ENCODE measurements at places on chromosomes 1 and 21.

GRCh38 chr1:225846331-225847310 is 35.6 kb downstream of the TMEM63A start:
- no peak for DNase-seq

GRCh38 chr1:119462964-119463363 is 44.0 kb upstream of the HSD3B1 start:
- no peak for DNase-seq

- DNase-seq = peak; percentile 64
Observed at GRCh38 chr1:66624412-66625060, 90.6 kb downstream of the SGIP1 start.

GRCh38 chr1:200409203-200409760 is 554 bp downstream of the ZNF281 start:
- no peak for DNase-seq

DNA sequence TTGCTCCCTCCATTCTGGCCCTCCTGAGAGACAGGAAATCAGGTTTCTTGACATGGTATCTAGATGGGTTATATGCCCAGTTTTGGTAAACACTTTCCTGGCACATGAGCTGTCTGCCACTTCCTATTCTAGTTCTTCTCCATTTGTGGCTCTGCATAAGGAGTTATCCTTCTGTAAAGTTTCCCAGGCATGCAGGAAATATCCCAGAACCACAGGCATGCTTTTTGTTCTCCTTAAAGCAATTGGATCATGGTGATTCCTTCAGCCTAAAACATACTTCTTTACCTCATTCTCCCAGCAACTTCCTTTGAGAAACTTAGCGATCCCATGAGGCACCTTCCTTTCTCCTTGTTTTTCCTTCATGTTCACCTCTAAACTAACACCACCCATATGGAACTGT is 199.8 kb downstream of the CRB1 start:
- DNase-seq = peak; percentile 41

DNA sequence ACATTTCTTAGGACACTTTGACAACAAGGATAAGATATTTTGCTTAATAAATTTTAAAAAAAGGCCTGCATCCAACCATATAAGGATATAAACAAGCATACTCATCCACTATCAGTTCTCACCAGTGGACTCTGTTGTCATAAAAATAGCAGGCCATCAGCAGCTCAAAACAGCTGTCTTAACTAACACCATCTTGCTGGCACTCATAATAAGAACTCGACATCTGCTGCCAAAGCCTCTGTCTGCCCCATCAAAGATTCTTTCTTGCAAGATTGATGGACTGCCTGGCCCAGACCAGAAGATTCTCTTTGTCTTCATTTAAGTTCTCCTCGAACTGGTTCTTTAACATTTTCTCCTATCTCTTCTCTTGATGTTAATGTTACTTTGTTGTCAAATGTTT is 10.1 kb downstream of the JMJD4 start:
- DNase-seq = no peak

GRCh38 chr1:186325239-186325638 is 49.8 kb downstream of the TPR start:
- peak; percentile 3 for DNase-seq

- DNase-seq = no peak
Observed at GRCh38 chr1:155017946-155018316, 15.3 kb downstream of the ZBTB7B start.

DNA sequence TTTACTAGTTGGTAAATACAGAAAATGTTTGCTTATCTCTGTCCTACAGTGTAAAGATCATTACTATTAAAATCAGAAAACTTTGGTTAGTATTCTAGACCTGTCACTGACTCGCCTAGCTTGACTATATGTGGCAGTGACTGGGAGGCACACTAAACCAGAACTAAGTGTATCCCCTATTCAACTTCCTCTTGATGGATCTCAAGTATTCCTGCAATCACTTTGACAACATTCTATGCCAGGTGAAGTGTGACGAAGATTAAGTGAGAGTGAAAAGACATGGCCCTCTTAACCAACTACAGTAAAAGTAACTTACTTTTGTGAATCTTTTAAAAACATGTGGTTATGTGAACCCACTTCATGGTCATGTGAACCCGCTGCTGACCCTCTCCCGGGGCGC is 223.0 kb upstream of the ADAMTS5 start:
- no peak for DNase-seq

GRCh38 chr1:160189649-160190625 is at the start of gene CASQ1:
Gene CASQ1, plus strand, starts transcription at chr1:160190575. Its CDS starts 177 bp downstream, at chr1:160190752.
- no peak for DNase-seq

DNA sequence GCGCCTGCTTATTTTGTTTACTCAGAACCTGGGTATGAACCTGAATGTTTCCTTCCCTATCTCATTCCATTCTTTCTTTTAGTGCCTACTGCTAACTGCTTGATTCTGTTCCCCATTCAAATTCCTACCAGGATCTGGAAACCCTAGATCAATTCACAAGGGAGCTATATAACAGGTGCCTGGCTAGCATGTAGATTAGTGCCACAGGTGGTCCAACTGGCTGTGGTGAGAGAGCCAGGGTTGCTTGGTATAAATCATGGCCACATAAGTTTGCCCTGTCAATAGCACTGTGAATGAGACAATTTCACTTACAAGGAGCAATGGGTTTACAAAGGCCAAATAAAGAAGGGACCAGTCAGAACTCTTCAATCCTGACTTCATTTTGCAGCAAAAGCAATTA is 6.6 kb upstream of the PRPF38B start:
- DNase-seq = no peak

- no peak for DNase-seq
Observed at GRCh38 chr1:3186526-3186921, 117.5 kb downstream of the PRDM16 start.

DNA sequence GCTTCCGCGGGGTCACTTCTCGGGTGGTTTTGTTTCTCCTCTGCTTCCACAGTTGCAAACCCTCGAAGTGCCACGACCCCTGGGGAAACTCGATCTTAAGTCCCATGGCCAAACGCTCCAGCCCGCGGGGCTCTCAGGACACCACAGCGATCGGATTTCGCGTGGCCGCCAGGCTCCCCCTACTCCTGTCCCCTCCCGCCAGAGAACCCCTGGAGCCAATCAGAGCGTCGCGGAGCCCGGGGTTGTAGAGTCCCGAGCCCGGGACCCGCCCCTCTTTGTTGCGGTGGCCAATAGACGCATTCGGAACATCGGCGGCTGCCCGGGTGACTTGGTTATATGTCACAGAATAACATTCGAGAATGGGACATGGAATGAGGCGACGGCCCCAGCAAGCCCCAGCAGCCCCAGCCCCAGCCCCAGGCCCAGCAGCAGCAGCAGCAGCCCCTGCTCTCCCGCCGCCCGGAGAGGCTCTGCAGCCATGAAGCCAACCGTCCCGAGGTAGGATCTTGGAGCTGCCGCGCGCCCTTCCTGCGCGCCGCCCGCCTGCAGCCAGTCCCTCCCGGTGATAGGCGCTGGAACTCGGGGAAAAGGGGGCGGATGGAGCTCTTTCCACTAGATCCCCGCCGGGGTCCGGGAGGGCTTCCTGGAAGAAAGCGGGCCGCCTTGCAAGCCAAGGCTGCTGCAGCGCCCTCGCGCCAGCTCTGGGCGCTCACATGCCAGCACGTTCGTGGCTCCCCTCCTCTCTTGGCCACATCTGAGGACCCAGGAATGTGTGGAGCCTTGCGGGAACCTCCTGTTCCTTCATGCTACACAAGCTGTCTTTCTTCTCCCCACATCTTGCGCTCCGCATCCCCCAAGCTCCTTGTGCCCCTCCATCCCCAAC is at the start of gene VASH2:
TSS of gene VASH2 (plus strand) at position 299 of the 883 bp plus-strand sequence. CDS start 1,002 bp downstream, outside the sequence.
- peak; percentile 19 for DNase-seq

GRCh38 chr1:19676438-19676922 is 11.8 kb downstream of the HTR6 start:
- peak; percentile 32 for DNase-seq

- peak; percentile 86 for DNase-seq
Observed at GRCh38 chr1:119160866-119161265, 20.4 kb upstream of the WARS2 start.

DNA sequence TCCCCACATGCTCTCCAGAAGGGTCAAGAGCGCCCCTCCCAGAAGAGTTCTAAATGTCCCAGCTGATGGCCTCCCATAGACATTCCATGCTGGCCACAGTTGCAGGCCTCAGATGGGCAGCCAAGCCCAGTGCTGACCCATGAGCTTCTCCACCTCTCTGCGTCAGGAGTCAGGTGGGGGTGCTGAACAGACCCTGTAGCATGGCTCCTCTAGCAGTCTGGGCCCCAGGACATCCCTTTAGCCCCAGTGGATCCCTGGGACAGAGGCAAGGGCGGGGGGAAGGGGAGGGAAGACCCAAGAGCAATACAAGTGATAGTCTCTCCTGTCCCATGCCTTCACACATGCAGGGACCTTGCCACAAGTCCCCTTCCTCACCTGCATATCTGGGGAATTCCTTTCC is 56.7 kb downstream of the LRRN2 start:
- DNase-seq = no peak

- no peak for DNase-seq
Observed at GRCh38 chr1:50697440-50698421, 262.3 kb downstream of the FAF1 start.

DNA sequence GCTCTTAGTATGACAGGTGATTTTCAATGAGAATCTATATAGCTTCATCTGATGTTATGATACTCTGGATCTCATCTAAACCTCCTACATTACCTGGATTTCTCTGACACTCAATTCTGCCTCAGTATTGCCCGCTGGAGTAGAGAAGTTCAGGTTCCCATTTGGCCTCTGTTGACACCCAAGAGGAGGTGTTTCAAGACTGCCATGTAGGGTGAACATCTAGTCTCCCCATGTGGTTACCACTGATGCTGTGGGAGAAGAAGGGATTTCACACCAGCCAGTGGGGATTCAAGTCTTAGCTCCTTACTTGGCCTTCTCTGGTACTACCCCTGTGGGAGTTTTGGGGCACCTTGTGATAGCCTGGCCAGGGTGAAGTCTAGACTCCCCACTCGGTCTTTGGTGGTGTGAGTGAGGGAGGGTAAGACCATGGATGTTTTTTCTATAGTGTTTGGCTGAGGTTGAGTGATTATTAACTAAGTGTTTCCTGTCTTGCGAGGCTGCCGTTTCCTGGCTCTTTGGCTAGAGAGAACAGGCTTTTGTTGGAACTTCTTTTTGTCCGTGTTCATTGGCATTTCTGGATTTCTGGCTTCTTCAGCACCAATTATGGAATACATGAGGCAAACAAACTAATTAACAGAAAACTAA is 90.7 kb downstream of the RHOU start:
- DNase-seq = no peak

DNA sequence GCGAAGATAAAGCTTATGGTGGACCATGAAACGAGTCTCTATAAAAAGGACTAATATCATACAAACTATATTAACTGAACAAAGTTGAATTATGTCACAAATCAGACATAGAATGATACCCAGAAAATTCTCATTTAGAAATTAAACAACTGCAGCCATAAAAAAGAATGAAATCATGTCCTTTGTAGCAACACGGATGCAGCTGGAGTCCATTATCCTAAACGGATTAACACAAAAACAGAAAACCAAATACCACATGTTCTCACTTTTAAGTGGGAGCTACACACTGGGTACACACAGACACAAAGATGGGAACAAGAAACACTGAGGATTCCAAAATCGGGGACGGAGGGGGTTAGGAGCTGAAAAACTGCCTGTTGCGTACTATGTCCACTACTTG is 11.5 kb downstream of the COP1 start:
- DNase-seq = no peak

DNA sequence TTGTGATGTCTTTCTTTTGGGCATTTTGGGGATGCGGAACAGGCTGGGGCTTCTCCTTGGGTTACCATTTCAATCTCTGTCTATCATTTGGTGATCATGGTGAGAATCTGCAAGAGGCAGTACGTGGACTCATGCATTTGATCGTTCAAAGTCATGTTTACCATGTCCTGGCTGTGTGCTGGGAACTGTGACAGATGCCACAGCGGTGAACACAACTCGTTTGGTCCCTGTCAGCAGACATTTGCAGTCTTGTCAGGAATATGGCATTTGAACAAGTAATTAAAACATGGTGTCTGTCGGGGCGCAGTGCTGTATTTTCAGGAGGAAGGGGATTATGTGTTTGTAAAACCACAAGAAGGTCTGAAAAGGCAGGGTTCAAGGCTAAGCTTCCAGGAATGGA is 103.3 kb upstream of the IGSF21 start:
- no peak for DNase-seq

- no peak for DNase-seq
Observed at GRCh38 chr1:101431956-101432510, 195.2 kb downstream of the S1PR1 start.

DNA sequence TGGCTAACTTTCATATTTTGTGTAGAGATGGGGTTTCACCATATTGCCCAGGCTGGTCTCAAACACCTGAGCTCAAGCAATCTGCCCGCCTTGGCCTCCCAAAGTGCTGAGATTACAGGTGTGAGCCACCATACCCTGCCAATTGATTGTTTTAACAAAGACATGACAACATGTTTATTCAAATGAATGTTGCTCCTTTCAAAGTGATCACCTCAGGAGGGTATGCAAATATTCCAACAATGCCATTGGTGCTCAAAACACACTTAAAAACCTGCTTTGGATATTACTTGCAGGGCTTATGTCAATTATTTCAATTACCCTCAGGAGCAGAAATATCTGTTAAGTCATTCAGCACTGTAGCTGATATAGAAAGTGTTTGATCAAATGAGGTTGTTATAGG is 7.9 kb downstream of the LAX1 start:
- no peak for DNase-seq

- DNase-seq = no peak
Observed at GRCh38 chr1:156543066-156543465, 29.3 kb downstream of the IQGAP3 start.

GRCh38 chr1:77544845-77545244 is 137.6 kb downstream of the ZZZ3 start:
- no peak for DNase-seq

GRCh38 chr1:80181418-80181817 is 1174.9 kb upstream of the ADGRL4 start:
- no peak for DNase-seq

DNA sequence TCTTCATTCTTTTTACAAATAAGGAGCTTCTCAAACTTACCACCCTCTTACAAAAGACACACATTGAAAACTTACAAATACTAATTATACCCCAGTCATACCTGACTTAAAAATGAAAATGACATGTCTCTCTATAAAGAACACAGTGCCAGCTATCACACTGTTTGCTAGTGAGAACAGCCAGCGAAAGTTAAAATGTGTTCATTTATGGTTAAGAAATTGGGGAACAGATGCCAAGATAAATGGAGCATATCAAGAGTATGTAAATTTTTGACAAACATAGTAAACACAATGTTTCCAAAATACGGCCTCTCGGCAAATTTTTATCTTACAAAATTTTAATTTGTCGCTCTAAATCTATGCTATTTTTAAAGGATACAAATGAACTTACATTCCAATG is 1422.9 kb downstream of the KCNT2 start:
- no peak for DNase-seq

All from HFFc6 (cell line).